Osteocyte (in vitro differentiated cells): ENCODE measurements at places on chromosomes 11 and 22. TPM values are rescaled to one million over a fixed set of nuclear protein-coding genes. Genes with fewer than 3 reads are reported as not detected.

- no peak overlapping the region for H3K27ac ChIP-seq
- H3K4me1 ChIP-seq, result peaks cover 13% of the 10 kb centered on the region
- no peak overlapping the region for H3K4me3 ChIP-seq
- no peaks in the 10 kb centered on the region for H3K27me3 ChIP-seq
Observed at GRCh38 chr22:45169591-45170466, 6.1 kb downstream of the NUP50 start.

GRCh38 chr11:74620531-74620930 lies 28.1 kb downstream of the POLD3 start:
- no peak overlapping the region for H3K4me3 ChIP-seq
- peaks cover 21% of the 10 kb centered on the region for H3K4me1 ChIP-seq
- peaks cover 23% of the 10 kb centered on the region for H3K36me3 ChIP-seq
- no peaks in the 10 kb centered on the region for H3K27me3 ChIP-seq
- DNase-seq, result no peak
- H3K27ac ChIP-seq, result peak overlapping the region; percentile 87

GRCh38 chr11:95547186-95547585 lies 242.4 kb downstream of the FAM76B start:
- H3K27me3 ChIP-seq, result peaks cover 2% of the 10 kb centered on the region
- H3K27ac ChIP-seq, result peak overlapping the region; percentile 15
- H3K4me1 ChIP-seq, result peaks cover 24% of the 10 kb centered on the region
- no peaks in the 10 kb centered on the region for H3K36me3 ChIP-seq
- no peak overlapping the region for H3K4me3 ChIP-seq

- peaks cover 6% of the 10 kb centered on the region for H3K4me1 ChIP-seq
- H3K4me3 ChIP-seq, result no peak overlapping the region
- no peak for DNase-seq
- H3K27me3 ChIP-seq, result no peaks in the 10 kb centered on the region
- H3K27ac ChIP-seq, result no peak overlapping the region
Observed at GRCh38 chr11:87290304-87290922, 252.7 kb downstream of the TMEM135 start.

GRCh38 chr11:100872951-100873740 lies 186.1 kb downstream of the ARHGAP42 start:
- no peaks in the 10 kb centered on the region for H3K27me3 ChIP-seq
- DNase-seq, result no peak
- H3K36me3 ChIP-seq, result no peaks in the 10 kb centered on the region
- peaks cover 35% of the 10 kb centered on the region for H3K4me1 ChIP-seq

DNA sequence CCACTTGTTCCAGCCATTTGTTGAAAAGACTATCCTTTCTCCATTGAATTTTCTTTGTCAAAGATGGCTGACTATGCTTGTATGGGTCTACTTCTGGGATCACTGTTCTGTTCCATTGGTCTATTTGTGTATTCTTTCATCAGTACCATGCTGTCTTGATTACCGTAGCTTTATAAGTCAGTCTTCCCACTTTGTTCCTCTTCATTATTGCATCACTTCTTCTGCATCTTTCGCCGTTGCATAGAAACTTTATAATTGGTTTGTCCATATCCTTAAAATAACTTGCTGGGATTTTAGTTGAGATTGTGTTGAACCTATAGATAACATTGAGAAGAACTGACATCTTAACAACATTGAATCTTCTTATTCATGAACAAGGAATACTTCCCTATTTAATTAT lies 598.8 kb downstream of the TBC1D22A start:
- H3K27ac ChIP-seq, result no peak overlapping the region
- H3K36me3 ChIP-seq, result no peaks in the 10 kb centered on the region
- H3K4me3 ChIP-seq, result no peak overlapping the region
- DNase-seq, result no peak
- no peaks in the 10 kb centered on the region for H3K4me1 ChIP-seq
- no peaks in the 10 kb centered on the region for H3K27me3 ChIP-seq

RASD2 gene
- total RNA-seq, result not detected in 2 replicates

DNA sequence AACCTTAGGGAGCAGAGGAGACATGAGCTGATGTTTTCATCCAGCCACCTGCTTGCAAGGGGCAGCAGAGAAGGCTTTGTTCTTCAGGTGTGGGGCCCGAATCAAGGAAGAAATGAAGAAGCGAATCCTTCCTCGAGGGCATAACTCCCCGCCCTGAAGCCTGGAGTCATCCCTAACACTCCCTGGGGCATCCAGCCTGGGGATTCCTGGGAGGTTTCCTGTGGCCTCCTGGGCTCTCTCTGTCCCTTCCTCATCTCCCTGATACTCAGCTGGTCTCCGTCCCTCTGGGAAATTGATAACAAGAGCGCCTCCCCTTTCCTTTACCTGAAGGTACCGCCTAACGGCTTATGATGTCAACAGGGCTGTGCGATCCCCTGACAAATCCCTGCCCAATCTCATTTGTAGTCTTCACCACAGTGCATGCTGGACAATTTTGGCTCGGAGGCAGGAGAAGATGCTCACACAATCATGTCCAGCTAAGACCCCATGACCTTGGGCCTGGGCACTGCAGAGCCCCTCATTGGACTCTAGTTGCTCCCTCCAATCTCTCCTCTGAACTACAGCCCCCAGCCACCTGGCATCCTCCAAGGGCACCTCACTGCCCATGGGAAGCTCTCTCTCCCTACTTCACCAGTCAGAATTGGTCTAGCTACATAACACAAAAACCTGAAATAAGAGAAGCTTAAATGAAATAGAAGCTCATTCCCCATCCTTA lies 80.6 kb upstream of the RTL6 start:
- peaks cover 7% of the 10 kb centered on the region for H3K4me1 ChIP-seq
- no peak for DNase-seq
- H3K27me3 ChIP-seq, result peaks cover 33% of the 10 kb centered on the region
- no peak overlapping the region for H3K27ac ChIP-seq
- H3K4me3 ChIP-seq, result no peak overlapping the region

DNA sequence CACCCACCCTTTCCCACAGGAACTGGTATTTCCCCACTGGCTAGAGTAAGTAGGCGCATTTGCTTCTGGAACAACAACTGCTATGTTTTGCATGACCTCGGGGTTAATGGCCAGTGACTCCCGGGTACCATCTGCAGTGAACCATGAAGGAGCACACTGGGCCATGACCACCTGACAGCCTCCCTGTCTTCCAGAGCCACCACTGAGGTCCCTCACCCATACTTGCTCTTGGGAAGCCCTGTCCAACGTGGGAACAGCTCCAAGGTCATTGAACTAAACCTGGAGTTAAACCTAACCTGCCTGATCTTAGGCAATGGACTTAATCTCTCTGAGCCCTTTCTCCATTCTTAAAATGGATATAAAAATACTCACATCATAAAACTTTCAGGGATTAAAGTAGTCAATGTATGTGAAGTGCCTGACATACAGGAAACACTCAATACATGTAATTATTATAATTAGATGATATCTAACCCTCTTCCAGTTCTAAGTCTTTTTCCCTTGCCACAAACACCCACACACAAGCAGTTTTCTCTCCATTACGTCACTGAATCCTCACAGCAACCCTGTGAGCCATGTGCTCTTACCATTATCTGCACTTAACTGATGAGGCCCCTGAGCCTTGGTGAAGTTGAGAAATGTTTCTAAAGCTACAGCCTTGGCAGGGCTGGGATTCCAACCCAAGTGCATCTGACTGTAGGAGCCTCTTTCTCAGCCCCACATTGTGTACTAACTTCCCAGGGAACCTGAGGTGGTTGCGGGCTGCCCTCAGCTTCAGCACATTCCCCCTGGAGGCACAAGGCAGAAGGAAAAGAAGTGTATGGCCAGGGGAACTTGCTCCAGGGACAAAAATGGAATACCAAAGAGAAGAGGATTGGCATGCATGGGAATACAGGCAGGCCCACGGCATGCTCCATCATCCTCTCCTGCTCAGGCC lies 74.5 kb upstream of the NCAM1 start:
- H3K4me1 ChIP-seq, result no peaks in the 10 kb centered on the region
- DNase-seq, result no peak
- H3K4me3 ChIP-seq, result no peak overlapping the region
- H3K27me3 ChIP-seq, result no peaks in the 10 kb centered on the region
- no peaks in the 10 kb centered on the region for H3K36me3 ChIP-seq
- no peak overlapping the region for H3K27ac ChIP-seq

- peak overlapping the region; percentile 97 for H3K4me3 ChIP-seq
- DNase-seq, result no peak
- H3K36me3 ChIP-seq, result peaks cover 7% of the 10 kb centered on the region
- peak overlapping the region; percentile 91 for H3K27ac ChIP-seq
- no peaks in the 10 kb centered on the region for H3K27me3 ChIP-seq
Observed at GRCh38 chr11:33774736-33775466, 581 bp upstream of the FBXO3 start.

BARX2 gene
- not detected in 2 replicates for total RNA-seq

DNA sequence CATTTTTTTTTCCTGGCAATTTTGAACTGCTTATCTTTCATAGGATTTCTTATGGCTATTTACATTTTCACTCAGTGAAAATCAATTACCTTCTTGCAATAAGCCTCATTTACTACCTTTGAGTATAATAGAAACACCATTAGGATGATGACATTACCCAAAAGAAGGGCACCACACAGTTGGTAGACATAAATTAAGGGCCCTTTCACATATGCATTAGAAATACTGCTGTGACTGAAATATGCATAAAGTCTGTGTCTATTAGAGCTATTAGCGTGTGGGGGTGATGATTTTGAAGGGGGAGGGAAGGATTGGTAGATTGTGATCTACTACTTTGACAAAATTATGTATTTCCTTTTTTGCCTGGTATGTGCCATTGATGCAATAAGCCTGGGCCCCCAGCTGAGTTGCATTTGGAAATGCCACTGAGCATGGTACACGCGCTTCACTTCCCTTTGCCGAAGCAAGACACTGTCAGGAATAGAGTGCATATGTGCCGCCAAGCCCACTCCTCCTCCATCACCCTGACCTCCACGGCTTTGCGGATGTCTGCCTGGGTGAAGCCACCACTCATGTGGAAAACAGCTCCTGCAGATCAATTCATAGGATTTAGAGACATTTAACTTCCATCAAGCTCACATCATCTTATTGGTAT lies 339.3 kb downstream of the DCDC1 start:
- no peak for DNase-seq
- no peak overlapping the region for H3K27ac ChIP-seq
- no peaks in the 10 kb centered on the region for H3K36me3 ChIP-seq
- H3K27me3 ChIP-seq, result peaks cover 5% of the 10 kb centered on the region

DNA sequence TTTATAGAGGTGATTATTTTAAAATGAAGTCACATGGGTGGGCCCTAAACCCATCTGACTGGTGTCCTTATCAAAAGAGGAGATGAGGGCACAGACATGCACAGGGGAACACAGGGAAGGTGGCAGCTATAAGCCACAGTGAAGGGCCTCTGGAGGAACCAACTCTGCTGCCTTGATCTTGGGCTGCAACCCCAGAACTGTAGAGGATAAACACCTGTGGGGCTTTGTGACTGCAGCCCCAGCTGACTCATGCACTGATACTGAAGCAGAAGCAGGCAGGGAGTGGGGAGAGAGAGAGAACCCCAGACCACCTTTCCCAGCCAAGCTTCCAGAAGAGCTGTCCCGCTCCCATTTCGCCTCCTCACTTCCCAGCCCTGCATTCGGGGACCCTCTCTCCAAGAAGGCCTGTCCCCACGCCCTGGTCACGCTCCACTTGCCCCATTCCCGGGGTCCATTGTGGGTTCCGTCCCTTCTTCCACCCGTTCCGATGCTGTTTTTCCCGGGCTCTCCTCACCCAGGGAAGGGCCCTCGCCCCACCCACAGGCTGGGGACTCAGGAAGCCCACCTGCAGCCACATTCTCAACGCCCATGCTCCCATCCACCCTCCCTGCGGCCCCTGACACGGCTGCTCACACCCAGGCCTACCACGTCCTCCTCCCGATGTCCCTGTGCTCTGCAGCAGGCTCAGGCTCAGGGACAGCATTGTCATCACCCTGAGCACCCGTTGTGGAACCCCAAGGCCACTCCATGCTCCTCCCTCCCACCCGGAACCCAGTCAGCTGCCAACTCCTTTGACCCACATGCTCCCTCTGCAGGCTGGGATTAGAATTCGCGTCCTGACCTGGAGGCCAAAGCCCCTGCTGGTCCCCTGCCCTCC lies 90.8 kb upstream of the SHANK2 start:
- no peaks in the 10 kb centered on the region for H3K36me3 ChIP-seq
- no peaks in the 10 kb centered on the region for H3K4me1 ChIP-seq
- no peak overlapping the region for H3K27ac ChIP-seq
- peaks cover 51% of the 10 kb centered on the region for H3K27me3 ChIP-seq

CSF2RB gene
- not detected in 2 replicates for total RNA-seq

DNA sequence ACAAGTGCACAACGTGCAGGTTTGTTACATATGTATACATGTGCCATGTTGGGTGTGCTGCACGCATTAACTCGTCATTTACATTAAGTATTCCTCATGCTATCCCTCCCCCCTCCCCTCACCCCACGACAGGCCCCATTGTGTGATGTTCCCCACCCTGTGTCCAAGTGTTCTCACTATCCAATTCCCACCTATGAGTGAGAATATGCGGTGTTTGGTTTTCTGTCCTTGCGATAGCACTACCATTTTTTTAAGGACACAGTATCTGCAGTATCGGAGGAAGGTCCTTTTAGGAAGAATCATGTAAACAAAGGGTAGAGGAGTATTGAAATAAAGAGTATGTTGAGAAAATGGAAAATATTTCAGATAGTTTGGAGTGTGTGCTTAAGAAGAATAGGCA lies 25.9 kb downstream of the PDE3B start:
- no peak overlapping the region for H3K4me3 ChIP-seq
- H3K27me3 ChIP-seq, result peaks cover 2% of the 10 kb centered on the region
- no peak overlapping the region for H3K27ac ChIP-seq
- H3K36me3 ChIP-seq, result no peaks in the 10 kb centered on the region

DNA sequence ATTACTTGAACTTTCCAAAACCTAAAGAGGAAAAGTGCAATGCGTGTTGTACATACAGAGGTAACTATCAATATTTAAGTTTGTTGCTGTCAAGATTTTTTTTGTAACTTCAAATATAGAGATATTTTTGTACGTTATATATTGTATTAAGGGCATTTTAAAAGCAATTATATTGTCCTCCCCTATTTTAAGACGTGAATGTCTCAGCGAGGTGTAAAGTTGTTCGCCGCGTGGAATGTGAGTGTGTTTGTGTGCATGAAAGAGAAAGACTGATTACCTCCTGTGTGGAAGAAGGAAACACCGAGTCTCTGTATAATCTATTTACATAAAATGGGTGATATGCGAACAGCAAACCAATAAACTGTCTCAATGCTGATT lies 2.1 kb downstream of the ADM start:
- DNase-seq, result no peak
- no peaks in the 10 kb centered on the region for H3K27me3 ChIP-seq
- H3K4me3 ChIP-seq, result peak overlapping the region; percentile 99
- peaks cover 37% of the 10 kb centered on the region for H3K4me1 ChIP-seq
- H3K27ac ChIP-seq, result peak overlapping the region; percentile 100

- no peaks in the 10 kb centered on the region for H3K36me3 ChIP-seq
- H3K27me3 ChIP-seq, result peaks cover 17% of the 10 kb centered on the region
- H3K27ac ChIP-seq, result no peak overlapping the region
- peak; percentile 34 for DNase-seq
- no peaks in the 10 kb centered on the region for H3K4me1 ChIP-seq
- H3K4me3 ChIP-seq, result no peak overlapping the region
Observed at GRCh38 chr11:116172851-116173250, 599.9 kb downstream of the BUD13 start.

LSP1 gene
- 26.9 and 29.5 TPM in 2 replicates for total RNA-seq

GRCh38 chr11:119380827-119381180 lies 686 bp downstream of the USP2 start:
- peaks cover 6% of the 10 kb centered on the region for H3K27me3 ChIP-seq
- H3K4me3 ChIP-seq, result no peak overlapping the region
- peaks cover 8% of the 10 kb centered on the region for H3K4me1 ChIP-seq
- no peaks in the 10 kb centered on the region for H3K36me3 ChIP-seq

OR8G1 gene
- not detected in 2 replicates for total RNA-seq
